HepG2 (cell line): ENCODE measurements at places on chromosomes 16 and 17. TPM values are rescaled to one million over a fixed set of nuclear protein-coding genes. Genes with fewer than 3 reads are reported as not detected.

DNA sequence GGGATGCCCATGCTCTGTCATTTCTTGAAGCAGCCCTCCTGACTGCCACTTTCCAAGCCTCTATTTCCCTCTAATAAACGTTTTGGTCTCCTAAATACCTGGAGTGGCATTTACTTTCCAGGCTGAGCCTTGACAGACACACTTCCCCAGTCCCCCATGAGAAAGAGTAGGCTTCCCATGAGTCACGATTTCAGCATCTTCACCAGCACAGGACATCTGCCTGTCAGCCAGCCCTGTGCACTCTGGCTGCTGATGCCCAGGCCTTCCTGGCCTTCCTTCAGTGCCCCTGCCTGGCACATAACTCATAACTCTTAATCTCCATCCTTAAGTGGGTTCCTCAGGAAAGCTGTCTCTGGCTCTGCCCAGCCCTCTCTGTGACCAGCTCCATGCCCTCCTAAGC lies 30.8 kb upstream of the GAS7 start:
- DNase-seq: no peak

DNA sequence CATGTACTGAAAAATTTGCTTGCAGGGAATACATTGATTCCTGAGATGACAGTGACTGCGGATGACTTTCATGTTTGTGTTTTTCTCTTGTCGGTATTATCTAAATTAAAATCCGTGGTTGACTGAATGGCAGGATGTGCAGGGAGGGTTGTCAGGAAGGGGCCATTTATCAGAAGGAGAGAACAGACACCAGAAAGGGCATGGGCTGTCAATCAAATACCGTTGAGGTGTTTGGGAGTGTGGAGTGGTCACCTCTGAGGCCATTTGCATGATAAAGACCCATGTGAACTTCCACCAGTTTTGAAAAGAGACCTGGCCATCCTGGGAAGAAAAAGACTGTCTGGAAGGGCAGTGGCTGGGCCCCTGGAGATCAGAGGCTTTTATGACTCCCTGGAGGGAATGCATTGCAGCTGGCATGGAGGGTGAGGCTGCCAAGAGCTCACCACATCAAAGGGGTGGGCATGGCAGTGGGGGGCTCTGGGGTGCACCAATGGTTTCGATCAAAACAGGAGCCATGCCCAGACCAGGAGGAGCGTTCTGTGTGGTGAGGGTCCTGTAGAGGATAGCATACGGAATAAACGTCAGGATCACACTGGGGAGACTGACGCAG lies 67.1 kb downstream of the CYLD start:
- DNase-seq: no peak

GRCh38 chr16:77336637-77337036 lies 98.2 kb downstream of the ADAMTS18 start:
- no peak for DNase-seq

GRCh38 chr17:30559656-30560055 lies 82.4 kb downstream of the GOSR1 start:
- no peak for DNase-seq

GRCh38 chr17:72575542-72576233 lies 454.9 kb downstream of the SOX9 start:
- peak; percentile 72 for DNase-seq

GRCh38 chr17:82574041-82574440 lies 54.5 kb downstream of the FOXK2 start:
- DNase-seq: no peak

DNA sequence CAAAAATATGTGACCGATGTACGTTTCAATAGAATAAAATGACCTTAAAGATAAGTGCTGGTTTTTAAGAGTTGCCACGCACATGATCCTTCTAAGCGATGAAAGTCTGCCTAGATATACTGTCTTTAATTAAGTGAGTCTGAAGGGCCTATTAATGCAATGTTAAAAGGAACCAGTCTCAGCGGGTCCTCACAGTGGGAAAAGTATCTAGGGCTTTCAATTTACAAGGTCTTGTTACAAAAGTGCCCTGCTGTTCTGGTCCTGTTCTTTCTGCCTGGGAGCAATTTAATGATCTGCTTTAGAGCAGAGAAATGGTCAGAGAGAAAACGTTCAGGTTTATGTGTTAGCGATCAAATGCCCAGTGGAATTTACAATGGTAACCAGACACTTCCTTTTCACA lies 864.0 kb downstream of the KCNJ2 start:
- no peak for DNase-seq

DNA sequence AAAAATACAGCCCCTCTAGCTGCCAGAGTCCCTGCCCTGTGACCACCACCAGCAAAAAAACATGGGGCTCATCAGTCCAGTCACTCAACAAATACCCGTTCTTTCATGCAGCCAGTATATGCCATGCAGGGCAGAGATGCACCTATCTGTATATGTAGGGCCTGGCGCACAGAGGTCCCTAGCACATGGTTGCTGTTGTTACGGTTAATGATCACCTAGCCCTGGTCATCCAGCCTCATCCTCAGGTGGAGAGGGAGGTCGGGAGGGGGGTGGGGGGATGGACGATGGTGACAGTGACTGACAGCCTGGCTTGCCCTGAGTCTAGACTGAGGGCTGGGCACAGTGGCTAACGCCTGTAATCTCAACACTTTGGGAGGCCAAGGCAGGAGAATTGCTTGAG lies 1.5 kb downstream of the SDR42E2 start:
- peak; percentile 62 for DNase-seq

DNA sequence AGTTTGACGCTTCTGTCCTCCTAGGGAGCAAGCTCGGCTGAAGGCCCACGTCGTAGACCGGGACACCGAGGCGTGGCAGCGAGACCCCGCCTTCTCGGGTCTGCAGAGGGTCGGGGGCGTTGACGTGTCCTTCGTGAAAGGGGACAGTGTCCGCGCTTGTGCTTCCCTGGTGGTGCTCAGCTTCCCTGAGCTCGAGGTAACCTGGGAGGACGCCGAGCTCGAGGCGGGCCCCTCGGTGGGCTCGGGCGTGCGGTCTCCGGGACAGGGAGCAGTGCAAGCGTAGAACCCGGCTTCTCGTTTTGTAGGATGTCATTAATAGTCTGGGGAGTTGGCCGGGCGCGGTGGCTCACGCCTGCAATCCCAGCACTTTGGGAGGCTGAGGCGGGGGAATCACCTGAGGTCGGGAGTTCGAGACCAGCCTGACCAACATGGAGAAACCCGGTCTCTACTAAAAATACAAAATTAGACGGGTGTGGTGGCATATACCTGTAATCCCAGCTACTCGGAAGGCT lies 715 bp downstream of the ENDOV start:
- DNase-seq: no peak

DNA sequence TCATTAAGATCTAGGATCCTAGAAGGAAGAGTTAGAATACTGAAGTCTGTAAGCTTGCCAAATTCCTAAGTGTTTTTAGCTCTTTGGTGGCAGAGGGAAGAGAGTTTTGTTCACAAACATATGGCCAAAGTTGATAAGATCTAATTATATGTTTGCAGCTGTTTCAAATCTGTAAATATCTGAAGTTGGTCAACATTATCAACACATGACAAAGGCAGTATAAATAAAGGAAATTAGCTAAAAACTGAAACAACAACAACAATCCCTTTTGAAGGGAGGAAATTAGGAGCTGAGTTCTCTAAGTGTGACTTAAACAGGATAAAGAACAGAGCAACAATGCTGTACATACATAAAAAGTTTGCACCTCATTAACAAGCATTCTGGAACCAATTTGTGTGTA lies 208.7 kb downstream of the KCNJ2 start:
- DNase-seq: no peak

DNA sequence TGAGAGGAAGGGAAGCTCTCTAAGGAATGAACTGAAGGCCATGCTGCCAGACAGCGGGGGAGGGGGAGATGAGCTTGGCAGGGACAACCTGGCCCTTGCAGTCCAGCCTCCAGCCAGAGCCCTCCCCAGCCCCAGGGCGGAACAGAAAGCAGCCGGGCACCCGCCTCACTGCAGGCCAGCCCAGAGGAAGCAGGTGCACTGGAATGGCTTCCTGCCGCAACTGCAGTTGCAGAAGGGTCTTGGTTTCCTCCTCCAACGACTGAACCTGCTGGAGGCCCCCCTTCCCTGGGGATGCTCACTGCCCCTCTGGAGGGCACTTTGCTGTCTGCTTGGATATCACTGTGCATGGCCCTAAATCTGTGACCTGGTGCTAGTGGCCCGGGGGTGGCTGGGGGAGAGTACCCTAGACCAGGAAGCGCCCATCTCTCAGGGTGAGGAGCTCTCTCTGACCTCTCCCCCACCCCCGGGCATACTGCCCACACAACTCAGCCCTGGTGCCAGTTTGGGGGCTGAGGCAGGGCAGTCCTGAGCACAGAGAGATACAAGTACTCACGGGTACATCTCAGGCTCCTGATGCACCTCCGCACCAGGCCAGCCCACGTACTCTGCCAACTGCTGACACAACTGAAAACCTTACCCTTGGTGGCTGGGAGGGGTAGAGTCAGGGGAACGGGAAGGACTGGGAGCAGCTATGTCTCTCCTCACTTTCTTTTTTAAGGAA lies 41.1 kb downstream of the MYO18A start:
- no peak for DNase-seq

DNA sequence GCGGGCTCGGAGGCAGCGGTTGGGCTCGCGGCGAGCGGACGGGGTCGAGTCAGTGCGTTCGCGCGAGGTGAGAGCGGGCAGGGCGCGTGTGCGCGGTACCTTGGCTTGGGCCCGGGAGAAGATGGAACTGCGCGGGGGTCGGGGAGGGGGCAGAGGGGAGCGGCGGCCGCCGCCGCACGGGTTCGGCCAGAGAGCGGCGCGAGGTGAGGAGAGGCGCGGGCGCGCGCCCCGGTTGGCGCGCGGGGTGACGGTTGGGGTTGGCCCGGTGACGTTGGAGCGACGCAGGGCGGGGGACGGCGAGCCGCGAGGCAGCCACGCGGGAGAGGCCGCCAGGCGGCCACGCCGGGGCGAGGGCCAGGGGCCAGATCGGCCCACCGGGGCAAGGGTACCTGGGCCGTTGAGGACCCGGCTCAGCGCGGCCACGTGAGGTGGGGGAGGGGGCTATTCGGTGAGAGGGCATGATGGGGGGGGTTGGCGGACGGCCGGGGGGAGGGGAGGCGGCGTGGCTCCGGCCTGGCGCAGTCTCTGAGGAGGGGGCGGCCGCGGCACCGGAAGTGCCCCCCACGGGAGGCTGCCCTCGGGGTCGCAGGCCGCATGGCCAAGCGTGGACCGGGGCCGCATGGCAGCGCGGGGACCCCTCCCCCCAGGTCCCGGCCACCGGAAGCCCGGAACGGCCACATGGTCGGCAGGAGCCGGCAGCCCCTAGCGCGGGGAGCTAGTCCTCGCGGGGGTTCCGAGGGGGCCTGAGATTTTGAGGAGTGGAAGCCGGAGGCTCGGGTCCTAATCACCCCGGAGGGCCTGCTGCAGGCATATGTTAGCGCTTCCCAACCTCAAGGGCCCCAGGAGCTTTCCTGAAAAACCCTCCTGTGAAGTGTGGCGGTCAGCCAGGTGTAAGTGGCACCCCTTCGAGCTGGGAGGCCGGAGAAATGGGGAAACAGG lies 527 bp downstream of the EIF5A start:
- no peak for DNase-seq

DNA sequence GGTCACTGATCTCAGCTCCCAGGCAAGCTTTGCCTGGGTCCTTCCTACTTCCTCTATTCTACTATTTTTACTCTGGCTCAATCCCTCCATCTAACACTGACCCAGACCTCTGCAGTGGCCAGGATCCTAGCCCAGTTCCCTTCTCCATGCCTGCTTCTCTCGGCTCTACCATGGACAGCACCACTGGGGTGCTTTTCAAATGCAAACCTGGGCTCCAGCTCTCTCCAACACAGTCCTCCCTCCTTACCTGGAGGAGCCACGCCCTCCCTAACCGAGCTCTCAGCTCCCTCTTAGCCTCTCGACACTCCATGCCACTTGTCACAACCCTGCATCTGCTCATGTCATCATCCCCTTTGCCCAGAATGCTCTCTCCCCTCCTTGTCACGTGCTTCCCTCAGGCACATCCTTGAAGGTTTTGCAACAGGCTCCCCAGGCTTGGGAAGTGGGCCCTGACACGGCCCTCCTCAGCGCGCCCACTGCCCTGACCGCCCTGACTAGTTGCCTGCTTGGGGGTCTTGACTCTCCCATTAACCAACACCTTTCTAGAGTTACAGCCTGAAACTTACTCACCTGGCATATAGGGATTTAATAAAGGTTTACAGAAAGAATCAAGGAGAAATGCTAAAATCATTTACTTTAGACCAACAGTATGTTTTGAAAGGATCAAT lies 41.6 kb downstream of the MARF1 start:
- DNase-seq: no peak

- no peak for DNase-seq
Measured at GRCh38 chr17:38632334-38632733, 26.6 kb upstream of the SRCIN1 start.

DNA sequence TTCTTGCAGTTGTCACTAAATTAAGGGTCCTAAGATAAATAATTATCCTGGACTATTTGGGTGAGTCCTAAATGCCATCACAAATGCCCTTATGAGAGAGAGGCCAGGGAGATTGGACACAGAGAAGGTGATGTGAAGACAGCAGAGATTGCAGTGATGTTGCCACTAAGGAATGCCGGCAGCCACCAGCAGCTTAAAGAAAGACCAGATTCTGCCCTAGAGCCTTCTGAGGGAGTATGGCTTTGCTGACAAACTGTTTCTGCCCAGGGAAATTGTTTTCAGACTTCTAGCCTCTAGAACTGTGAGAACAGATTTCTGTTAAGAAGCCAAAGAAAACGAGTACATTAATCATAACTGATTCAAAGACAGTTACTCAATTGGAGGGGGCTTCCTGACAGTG lies 10.0 kb upstream of the ZNF23 start:
- DNase-seq: no peak

DNA sequence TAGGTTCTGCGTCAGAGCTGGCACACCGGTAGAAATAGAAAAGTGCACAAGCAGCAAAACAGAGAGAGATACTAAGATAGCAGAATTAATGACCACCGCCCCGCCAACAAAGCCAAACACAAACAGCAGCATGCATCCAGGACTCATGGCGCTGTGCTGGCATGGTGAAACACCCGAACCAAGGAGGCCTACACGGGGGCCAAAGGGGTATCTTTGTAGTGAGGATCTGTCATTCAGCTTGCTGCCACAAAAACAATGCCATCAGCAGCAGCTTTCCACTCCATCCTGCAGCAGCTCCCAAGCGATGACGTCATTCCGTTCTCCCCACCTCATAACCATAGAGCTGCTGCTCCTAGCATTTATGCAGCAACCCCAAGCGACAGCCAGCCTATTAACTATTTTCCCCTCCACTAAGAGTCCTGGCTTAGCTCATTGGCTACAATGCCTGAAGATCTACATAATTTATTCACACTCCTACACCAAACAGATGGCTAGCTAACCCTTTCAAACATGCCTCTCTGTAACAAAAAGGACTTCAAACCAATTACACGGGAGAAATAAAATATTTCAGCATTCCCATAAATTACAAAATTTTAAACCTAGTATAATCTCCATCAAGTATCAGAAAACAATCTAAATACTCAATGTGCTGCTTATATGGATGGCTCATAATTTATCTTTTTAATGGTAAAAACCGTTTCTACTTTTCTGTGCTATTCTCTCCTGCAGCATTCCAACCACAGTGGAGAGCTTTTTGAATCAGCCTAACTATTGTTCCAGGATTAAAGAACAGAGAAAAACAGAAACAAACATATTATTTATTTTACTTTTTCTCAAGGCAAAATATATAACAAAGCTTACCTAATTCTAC lies 73.9 kb downstream of the SPAG9 start:
- peak; percentile 13 for DNase-seq

GDPD1 gene
- polyA plus RNA-seq: 6.0 and 6.1 TPM in 2 replicates

GP2 gene
- 0.15 and 0.25 TPM in 2 replicates for polyA plus RNA-seq

ALOXE3 gene
- 0.07 TPM in 1 of 2 replicates, not detected in the other for polyA plus RNA-seq

SLC38A8 gene
- 0.37 and 0.61 TPM in 2 replicates for polyA plus RNA-seq

PIK3R5 gene
- not detected in 2 replicates for polyA plus RNA-seq

TNFRSF13B gene
- not detected in 2 replicates for polyA plus RNA-seq

ST6GALNAC1 gene
- polyA plus RNA-seq: not detected in 2 replicates

SCGB1C2 gene
- not detected in 2 replicates for polyA plus RNA-seq
